Stimulated activated CD8-positive, alpha-beta memory T cell treated with anti-CD3 and anti-CD28 coated beads, Interleukin-4, amount 100 ng/mL, for 48 hours (primary cell): ENCODE measurements at places on chromosomes 13 and 19.

GRCh38 chr19:51022526-51022925 is 3.0 kb upstream of the KLK10 start:
- DNase-seq: no peak

- no peak for DNase-seq
These were observed 2.0 kb downstream of the CAB39L start for GRCh38 chr13:49441846-49442245.

DNA sequence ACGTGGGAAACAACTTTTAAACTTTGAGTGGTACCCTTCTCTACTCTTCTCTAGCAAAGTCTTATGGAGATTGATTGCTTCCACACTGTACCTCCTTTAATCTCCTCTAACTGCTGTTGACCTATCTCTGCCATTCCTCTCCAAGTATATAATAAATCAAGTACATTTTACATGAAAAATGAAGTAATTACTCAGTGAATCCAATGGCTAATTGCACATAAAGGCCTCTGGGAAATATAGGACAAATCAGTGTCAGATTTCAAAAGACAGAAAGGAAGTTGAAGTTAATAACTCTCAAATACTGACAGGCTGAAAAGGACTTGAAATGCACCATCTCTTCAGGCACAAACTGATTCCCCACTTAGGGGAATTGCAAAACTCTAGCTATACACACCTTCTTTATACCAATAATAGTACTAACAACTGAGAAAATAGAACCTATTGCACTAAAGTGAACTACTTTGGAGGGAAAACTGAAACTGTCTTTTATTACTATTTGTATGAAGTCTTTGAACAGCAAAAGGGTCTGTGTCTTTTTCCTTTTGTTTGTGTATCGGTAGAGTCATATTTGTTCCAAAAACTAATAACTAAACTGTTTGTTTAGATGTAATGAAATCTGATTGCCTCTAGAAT is 701.1 kb downstream of the PCDH9 start:
- DNase-seq: no peak

DNA sequence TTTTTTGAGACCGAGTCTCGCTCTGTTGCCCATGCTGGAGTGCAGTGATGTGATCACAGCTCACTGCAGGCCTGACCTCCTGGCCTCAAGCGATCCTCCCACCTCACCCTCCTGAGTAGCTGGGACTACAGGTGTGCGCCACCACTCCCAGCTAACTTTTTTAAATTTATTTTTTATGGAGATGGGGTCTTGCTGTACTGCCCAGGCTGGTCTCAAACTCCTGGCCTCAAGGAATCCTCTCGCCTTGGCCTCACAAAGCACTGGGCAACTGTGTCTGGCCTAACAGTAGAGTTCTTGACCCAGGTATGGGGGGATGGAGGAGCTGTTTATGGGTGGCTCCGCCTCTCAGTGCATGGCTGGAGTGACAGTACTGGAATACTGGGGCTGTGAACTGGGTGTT is 59.6 kb downstream of the SMARCA4 start:
- no peak for DNase-seq

- no peak for DNase-seq
These were observed 50.9 kb downstream of the LNX2 start for GRCh38 chr13:27569405-27569804.

DNA sequence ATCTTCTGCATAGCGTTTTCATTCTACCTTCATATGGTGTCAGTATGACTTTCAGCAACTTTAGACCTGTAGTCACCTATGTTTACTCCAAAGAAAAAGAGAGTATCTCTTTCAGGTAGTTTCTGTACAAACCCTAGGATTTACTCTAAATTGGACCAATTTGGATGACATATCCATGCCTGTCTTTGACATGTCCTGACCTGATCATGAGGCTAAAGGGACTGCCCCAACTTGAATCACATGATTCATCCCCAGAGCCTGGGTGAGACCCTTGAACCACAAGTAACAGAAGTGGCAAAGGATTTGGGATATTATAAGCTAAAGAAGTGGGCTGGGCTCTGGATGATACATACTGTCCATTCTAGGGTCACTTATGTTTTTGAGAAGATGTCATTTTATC is 124.5 kb upstream of the CSNK1A1L start:
- DNase-seq: no peak

DNA sequence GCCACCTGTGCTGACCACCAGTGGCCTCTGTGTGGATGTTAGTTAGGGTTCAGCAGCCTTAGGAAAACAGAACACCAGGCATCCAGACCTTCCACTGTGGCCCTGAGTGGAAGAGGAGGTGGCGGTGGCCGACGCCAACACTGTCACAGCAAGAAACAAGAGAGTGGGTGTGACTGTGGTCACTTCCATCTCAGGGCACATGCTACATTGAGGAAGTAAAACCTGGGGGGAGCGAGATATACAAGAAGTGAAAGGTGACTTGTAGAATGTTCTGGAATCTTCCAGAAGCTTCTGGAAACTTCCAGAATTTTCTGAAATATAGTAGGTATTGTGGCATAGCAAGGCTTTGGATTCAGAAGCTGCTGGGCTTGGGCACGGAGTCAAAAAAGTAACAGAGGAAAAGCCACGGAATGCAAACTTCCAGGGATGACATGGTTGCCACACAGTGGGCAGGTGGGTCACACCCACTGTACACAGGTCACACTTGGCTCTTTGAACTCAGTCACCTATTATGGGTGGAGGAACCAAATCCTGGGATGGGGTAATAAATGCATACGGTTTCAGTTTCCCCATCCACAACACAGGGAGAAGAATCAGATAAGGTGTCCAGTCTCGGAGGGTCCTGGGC is 24.3 kb downstream of the GNG7 start:
- no peak for DNase-seq

GRCh38 chr19:307111-307531 is 15.9 kb upstream of the PLPP2 start:
- DNase-seq: no peak

- DNase-seq: peak; percentile 86
These were observed 8.8 kb downstream of the ALOX5AP start for GRCh38 chr13:30744056-30744680.

DNA sequence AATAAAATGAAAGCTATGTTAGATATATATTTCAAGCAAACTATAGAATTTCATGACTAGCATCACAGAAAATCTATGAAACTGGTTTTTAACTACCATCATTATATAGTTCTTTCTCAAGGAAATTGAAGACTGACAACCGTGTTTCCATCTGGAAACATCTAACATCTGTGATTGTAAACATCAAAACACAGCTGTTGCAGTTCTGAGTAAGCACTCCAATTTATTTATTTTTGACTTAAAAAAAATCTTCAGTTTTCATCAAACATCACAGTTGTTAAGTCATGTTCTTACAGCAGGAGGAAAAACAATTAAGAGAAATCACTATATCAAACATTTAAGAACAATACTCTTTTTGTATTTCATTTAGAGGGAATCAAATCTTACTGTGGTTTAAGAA is 1653.0 kb upstream of the MIR17HG start:
- DNase-seq: no peak

- no peak for DNase-seq
These were observed 140.0 kb downstream of the FGF14 start for GRCh38 chr13:102261809-102262208.

- DNase-seq: no peak
These were observed 7.7 kb downstream of the PAF1 start for GRCh38 chr19:39382991-39383828.

DNA sequence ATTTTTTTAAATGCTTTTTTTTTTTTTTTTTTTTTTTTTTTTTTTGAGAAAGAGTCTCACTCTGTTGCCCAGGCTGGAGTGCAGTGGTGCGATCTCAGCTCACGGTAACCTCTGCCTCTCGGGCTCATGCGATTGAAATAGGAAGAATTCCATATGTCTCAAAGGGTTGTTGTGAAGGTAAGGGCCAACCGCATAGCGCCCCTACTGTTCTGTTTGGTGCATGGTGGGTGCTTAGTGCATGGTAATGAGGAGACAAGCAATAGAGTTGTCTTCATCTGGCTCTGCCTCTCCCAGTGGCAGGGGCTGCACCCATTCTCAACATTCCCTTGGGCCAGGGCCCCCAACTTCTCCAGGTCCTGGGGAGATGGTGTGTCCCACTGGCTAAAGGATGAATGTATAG is 68.7 kb downstream of the RASL11A start:
- peak; percentile 57 for DNase-seq

- no peak for DNase-seq
These were observed 113.0 kb upstream of the SLC10A2 start for GRCh38 chr13:103178986-103179943.

DNA sequence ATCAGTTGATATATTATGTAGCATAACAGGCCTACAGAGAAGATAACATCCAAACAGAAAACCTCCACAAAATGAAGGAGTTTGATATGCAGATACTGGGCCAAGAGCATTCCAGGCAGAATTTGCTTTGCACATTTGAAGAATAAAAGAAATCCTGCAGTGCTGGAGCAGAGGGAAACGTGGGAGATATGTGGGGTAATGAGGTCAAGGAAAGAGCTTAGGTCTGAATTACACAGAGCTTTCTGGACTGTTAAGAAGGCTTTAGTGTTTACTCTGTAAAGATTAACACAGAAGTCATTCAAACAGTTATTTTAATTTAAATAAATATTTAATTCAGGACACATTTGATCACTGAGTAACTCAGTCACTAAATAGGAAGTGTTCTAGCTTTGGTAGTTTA is 692.7 kb downstream of the PCDH9 start:
- DNase-seq: no peak

DNA sequence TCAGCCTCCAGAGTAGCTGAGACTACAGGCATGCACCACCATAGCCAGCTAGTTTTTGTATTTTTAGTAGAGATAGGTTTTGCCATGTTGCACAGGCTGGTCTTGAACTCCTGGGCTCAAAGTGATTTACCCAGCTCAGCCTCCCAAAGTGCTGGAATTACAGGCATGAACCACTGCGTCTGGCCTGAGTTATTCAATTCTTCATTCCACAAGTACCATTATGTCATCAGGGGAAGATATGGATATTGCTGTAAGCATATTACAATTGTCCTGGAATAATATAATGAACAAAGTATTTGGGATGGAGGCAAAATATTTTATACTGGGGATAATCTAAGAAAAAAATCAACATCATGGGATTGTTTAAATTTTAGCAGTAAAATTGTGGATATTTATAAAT is 646.0 kb upstream of the SLITRK6 start:
- no peak for DNase-seq

DNA sequence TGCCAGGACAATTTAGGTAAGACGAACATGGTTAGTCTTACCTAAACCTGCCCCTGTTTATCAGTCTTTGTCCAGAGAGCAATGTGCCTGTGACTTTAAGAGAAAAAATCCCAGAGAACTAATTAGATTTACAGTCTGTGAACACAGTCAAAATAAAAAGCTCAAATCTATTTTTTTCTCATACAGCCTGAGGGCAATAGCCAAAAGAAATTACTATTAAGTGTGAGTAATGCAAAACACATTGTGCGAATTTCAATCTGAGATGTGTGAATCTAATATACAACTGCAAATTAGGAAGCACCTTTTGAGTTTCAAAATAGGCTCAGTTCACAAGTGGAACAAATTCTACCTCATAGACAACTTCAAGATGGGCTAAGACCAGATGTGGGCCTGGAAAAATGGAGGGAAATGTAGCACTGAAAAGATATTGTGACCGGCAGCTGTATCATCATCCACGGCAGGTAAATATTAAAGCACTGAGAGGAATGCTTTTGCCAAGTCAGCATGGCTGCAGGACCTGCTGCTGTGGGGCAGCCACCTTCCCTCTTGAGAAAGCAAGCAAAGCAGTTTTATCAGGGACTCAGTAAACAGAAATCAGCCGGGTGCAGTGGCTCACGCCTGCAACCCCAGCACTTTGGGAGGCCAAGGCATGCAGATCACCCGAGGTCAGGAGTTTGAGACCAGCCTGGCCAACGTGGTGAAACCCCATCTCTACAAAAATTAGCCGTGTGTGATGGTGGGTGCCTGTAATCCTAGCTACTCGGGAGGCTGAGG is 114.8 kb downstream of the KATNAL1 start:
- no peak for DNase-seq

- peak; percentile 58 for DNase-seq
These were observed 28.0 kb upstream of the KBTBD7 start for GRCh38 chr13:41222259-41222852.

DNA sequence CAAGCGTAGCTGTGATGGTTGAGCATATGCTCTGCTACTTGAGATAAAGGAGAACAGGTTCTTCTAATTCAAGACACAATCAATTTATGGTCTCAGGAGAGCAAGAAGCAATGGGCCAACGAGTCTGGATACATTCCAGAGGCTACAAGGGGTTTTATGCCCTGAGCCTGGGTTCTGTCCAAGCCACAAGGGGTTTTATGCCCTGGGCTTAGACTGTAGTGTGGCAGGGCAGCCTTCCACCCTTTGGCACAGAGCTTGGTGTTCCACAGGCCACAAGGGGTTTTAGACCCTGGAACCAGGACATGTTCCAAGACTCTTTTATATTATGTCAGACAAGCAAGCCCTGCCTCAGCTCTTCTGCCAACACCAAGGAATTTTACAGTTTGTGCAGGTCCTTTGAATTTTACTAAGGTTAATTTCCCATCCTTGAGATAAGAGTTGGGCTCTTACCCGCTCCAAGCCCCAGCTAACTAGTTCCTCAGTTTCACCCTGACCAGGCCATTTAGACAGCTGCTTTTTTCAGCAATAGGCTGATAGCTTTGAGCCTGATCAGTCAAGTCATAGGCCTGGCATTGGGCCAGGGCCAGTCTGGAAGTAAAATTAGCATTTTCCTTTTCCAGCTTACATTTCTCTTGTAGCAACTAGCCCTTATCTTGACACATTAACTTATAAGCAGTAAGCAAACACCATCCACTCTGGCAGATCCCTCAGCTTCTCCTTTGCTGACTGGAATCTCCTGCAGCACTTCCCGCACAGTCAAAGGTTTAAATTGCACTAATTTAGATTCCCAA is 95.0 kb downstream of the ZNF737 start:
- DNase-seq: no peak

GRCh38 chr13:73340069-73340468 is 281.3 kb downstream of the KLF5 start:
- no peak for DNase-seq

DNA sequence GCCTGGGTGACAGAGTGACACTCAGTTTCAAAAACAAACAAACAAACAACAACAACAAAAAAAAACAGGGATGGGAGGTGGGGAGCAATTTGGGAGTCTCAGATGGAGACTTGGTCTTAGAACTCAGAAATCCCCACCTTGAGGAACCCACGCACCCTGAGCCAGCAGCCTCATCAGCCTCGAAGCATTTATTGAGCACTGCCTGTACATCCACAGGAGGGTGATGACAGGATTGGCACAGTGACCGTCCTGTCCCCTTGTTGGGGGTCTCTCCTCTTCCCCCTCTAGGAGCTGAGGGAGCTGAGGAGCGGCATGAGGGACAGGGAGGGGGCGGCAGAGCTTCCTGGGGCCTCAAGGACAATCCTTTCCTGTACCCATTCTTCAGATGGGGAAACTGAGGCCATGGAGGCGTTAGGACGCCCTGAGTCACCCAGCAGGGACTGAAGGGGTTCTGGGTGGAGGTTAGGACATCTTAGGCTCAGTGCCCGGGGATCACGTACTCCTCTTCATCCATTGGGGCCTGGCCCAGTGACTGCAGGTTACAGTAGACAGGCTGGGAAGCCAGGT is 5.6 kb downstream of the GDF15 start:
- no peak for DNase-seq
